ENCODE measurements at places on chromosomes 13 and 19.
A peak's percentile ranks its signal among the peaks of the same experiment; 100 is the strongest.

DNA sequence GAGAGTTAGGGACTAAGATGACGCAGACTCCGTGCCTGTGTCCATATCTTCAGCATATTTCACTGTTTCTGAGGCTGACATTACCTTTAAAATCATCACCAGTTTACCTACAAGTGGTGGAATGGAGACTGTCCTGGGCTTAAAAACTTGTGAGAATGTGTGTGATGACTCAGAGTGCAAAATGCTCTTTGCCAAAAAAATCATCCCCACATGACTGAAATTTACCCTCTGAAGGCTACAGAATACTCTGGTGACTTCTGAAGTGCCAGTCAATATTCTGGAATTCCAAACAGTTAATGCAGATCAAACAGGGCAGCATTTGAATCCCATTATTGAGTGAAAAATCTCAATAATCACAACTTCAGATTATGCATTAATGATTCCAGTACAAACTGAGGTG is 901.4 kb downstream of the EFNB2 start:
- no peak for DNase-seq

GRCh38 chr13:114043421-114044053 is 69.7 kb upstream of the C13orf46 start:
- DNase-seq = peak; percentile 96

- no peak for DNase-seq
These were observed 13.1 kb upstream of the CEACAM16 start for GRCh38 chr19:44685877-44686276.

DNA sequence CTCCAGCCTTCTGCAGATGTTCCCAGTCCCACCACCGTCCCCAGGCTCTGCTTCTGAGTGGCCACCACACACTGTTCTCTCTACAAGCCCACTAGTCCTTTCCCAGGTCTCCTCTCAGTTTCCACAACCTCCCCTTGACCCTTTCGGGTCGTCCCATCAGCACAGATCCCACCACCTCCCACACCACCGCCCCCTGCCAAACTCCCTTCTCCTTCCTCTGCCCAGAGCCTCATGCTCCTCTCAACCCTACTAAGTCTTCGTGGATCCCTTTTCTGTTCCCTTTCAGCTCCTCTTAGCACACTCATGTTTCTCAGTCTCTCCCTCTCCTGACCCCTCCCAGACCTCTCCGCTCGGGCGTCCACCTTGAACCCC is 1.9 kb downstream of the NAPA start:
- DNase-seq = no peak

GRCh38 chr13:110359840-110360301 is 52.8 kb downstream of the COL4A2 start:
- peak; percentile 72 for DNase-seq

- peak; percentile 96 for DNase-seq
These were observed 4.3 kb downstream of the CD37 start for GRCh38 chr19:49339301-49340068.

DNA sequence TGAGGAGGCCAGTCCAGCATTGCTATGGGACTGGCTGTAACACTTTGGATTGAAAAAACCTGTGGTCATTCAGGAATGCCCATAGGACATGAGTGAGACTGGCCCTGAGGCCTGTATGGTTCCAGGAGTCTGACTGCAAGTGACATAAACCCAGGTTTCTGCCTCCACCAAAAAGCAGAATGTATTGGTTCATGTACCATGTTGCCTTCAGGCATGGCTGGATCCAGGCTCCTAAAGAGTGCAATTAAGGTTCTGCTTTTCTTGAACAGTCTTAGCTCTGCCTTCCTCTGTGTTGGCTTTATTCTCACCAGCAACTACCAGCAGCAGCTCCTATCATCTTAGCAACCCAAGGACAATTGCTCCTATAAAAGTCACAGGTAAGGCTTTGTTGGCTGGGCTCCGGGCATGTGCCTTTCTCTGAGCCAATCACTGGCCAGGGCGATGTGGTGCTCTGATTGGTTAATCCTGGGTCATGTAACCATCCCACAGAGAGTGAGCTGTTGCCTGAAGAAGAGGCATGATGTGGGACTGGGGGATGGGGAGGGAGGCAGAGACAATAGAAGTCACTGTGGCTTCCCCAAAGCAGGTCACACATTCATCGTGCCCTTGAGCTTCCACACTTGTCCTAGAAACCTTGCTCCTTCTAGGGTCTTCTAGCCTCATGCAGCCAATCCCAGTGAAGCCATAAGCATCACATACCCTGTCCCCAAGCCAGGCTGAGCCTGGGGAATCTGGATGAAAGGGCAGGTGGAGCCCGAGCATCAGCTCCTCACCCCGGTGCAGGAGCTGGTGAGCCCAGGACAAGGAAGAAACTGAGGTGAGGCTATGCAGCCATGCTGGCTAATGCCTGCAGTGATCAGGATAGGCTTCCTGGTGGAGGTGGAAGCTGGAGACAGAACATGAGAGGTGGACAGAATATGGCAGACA is 123.9 kb downstream of the URI1 start:
- DNase-seq = no peak

- no peak for DNase-seq
These were observed 585.7 kb upstream of the GPC6 start for GRCh38 chr13:92640936-92641335.

- no peak for DNase-seq
These were observed 68.0 kb upstream of the GPR183 start for GRCh38 chr13:99374994-99375737.

DNA sequence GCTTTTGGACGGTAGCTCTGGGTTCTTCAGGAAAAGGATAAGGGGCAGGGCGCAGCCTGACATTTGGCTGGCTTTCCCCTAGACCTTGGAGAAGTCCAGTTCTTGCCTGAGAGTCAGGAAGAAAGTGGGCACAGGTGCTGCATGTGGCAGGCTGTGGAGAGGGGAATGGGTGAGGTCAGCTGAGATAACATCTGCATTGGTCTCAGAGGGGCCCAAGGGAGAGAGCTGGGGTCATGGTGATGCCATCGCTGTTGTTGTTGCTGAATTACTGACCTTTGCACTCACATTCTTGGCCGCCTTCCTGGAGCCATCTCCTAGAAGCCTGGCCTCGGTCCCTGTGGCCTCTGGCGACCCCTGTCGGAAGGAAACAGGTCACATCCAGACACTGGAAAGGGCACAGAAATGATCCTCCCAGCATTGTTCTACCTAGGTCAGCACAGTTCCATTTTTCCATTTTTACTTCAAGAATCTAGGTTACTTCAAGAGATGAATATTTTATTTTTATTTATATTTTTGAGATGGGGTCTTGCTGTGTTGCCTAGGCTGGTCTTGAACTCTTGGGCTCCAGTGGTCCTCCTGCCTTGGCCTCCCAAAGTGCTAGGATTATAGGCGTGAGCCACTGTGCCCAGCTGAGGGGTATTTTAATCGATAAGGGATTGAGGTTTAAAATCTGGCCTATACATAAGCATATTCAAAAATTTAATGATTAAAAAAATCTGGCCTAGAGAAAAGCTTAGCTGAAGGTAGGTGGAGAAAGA is 6.5 kb upstream of the LIPE start:
- peak; percentile 80 for DNase-seq

- DNase-seq = no peak
These were observed 866.3 kb upstream of the SPRY2 start for GRCh38 chr13:81207231-81207630.

DNA sequence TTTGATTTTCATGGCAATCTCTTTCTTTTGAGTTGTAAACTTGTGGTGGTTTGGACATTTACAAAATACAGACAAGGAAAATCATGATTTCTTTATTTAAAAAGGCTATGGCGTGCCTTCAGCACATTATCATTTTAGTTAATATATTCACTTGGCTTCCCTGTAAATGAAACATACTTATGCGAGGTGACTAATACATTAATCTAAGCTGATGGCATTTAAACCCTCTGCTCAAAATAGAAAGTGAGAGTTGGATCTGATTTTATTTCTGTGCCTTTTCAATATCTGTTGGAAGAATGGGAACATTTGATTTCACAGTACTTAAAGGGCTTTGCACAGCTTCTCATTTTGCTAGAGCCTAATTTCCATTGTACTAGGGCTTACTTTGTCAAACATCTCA is 289.8 kb downstream of the MTUS2 start:
- no peak for DNase-seq

GRCh38 chr13:75694722-75695121 is 58.6 kb downstream of the LMO7 start:
- DNase-seq = no peak

GRCh38 chr19:4870025-4870700 is 2.7 kb upstream of the PLIN3 start:
- DNase-seq = peak; percentile 92

DNA sequence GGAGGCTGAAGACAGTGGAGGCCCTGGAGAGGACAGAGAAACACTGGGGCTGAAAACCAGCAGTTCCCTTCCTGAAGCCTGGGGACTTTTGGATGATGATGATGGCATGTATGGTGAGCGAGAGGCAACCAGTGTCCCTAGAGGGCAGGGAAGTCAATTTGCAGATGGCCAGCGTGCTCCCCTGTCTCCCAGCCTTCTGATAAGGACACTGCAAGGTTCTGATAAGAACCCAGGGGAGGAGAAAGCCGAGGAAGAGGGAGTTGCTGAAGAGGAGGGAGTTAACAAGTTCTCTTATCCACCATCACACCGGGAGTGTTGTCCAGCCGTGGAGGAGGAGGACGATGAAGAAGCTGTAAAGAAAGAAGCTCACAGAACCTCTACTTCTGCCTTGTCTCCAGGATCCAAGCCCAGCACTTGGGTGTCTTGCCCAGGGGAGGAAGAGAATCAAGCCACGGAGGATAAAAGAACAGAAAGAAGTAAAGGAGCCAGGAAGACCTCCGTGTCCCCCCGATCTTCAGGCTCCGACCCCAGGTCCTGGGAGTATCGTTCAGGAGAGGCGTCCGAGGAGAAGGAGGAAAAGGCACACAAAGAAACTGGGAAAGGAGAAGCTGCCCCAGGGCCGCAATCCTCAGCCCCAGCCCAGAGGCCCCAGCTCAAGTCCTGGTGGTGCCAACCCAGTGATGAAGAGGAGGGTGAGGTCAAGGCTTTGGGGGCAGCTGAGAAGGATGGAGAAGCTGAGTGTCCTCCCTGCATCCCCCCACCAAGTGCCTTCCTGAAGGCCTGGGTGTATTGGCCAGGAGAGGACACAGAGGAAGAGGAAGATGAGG is 1.5 kb downstream of the PPP1R15A start:
- DNase-seq = no peak

- peak; percentile 3 for DNase-seq
These were observed 535.2 kb downstream of the LIG4 start for GRCh38 chr13:107680115-107680514.

- DNase-seq = peak; percentile 34
These were observed 38.2 kb downstream of the MTMR6 start for GRCh38 chr13:25249001-25249543.

- no peak for DNase-seq
These were observed 201.9 kb downstream of the RFC3 start for GRCh38 chr13:34019870-34020269.

DNA sequence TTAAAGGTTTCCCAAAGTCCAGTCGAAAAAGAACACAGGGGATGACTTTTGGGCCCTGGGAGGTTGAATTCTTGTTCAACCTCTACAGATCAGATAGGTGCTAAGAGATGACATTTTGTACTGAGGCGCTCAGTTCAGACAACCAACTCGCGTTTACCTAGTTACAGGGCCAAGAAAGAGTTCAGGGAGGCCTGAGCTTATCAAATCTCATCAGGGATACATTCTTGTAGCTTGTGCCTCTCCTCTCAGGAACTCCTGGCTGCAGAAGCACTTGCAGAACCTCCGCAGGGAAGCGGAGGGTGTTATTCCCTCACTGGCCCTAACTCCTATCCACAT is 825 bp downstream of the ZNF776 start:
- DNase-seq = no peak

DNA sequence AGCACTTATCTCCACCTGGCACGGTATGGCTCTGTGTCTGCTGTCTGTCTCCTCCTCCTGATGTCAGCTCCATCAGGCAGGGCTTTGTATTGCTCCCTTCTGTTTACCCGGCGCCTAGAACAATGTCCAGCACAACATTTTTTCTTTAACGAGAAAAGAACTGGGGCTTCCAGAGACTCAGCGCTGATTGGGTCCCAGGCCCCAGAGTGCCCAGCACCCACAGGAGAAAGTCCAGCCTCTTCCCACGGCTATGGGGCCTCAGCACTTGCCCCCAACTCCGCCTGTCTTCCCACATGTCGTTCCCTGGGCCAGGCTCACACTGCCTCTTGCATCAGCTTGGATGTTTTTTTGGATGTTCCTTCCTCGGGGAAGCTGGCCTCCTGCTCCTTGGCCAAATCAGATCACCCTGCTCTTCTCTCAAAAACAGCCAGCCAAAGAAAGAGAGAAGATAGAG is 6.9 kb downstream of the MYPOP start:
- DNase-seq = no peak

GRCh38 chr19:33434886-33435705 is 61.6 kb downstream of the CEBPG start:
- DNase-seq = peak; percentile 22
